ENCODE measurements at places on chromosomes 1 and 21.

- DNase-seq, result no peak
Measured at GRCh38 chr1:94326329-94326728, 88.9 kb upstream of the ARHGAP29 start.

DNA sequence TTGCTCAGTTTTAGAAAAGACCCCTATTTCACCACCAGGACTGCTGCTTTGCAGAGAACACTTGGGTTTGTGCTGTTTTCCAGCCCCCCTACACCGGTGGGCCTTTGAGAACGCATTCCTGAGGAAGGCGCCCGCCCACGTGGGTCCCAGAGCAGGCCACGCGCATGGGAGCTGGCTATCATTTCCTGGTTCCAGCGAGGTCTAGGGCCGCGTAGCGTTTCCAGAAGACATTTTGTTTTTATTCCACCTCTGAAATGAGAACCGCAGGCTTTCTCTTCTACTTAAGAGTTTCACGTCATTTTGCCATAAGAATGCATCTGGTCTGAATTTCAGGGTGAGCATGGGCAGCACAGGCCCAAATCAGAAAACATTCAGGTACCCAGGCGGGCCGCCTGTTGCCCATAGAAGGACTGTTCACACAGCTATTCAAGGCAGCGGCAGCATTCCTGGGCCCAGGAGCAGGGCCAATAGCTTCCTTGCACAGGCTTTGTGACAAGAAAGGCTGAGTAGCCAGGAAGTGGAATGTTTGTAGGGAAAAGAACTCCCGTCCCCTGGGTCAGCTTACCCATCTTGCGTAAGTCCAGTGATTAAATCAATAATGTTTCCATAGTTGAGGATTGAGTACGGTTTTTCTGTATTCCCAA, 1.4 kb upstream of the KLHL21 start:
- peak; percentile 75 for DNase-seq

DNA sequence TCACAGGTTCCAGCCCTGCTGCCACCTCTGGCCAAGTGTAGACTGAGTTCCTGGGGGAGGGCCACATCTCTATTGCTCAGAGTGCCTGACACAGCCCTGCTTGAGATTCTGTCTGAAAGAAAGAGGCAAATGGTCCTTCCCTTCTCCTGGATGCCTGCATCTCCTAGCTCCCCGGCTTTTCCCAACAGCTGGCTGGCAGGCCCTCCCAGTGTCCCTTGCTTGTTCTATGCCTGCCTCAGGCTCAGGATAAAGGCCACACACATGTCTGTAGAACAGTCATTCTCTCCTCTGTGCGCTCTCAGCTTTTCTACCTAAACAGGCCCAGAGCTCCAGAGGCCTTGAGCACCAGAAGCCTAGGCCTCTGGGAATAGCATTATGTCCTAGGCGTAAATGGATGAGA, 343.4 kb upstream of the USP24 start:
- no peak for DNase-seq

- DNase-seq, result no peak
Measured at GRCh38 chr1:55138823-55139222, 76.3 kb downstream of the USP24 start.

- no peak for DNase-seq
Measured at GRCh38 chr1:214912127-214912526, 170.4 kb upstream of the KCNK2 start.

DNA sequence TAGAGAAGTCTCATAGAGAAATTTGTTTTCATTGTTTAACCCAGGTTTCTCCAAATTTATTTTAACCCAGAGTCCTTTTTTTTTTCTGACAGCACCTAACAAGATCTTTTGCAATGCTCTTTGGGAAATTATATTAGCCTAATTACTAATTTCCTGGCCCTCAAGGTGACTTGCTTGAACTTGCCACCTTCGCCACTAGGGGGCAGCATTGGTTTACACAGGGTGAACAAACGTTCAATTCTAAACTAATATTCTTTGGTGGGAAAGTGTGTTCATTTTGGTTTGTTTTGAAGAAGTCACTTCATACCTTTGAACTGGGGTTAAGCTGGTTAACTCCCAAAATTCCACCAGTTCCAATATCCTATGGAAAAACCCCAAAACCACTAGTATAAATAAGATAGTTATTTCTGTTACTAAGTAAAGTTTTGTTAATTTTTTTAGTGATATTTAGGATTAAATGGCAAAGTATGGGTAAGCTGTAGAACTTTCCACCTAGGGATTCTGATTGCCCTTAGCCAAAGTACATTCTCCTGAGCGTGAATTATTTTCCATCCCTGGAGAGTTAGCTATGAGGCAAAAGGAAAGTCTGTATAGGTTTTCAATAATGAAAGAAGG, 13.0 kb downstream of the CCDC190 start:
- DNase-seq, result peak; percentile 84

GRCh38 chr1:87333692-87334347, 5.1 kb downstream of the LMO4 start:
- DNase-seq, result no peak

Measured in hepatocyte (in vitro differentiated cells).